Mesenteric fat pad (tissue), 1 donor: ENCODE measurements at places on chromosomes 4 and X. TPM values are rescaled to one million over a fixed set of nuclear protein-coding genes. Genes with fewer than 3 reads are reported as not detected.

SATL1 gene
- not detected for total RNA-seq

GRCh38 chrX:102833136-102833535, 103.9 kb upstream of the RAB40AL start:
- no peak for DNase-seq

GRCh38 chrX:102517326-102517725, 787 bp upstream of the TMSB15A start:
- no peak for DNase-seq

DNA sequence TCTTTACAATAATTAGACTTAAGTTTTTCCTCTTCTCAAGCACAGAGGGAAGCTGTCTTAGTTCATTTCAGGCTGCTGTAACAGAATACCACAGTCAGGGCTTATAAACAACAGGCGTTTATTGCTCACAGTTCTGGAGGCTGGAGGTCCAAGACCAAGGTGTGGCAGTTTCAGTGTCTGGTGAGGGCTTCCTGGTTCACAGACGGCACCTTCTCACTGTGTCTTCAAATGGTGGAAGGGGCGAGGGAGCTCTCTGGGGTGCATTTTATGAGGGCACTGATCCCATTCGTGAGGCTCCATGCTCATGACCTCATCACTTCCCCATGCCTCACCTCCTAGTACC, 115.7 kb upstream of the MXRA5 start:
- DNase-seq: no peak

DNA sequence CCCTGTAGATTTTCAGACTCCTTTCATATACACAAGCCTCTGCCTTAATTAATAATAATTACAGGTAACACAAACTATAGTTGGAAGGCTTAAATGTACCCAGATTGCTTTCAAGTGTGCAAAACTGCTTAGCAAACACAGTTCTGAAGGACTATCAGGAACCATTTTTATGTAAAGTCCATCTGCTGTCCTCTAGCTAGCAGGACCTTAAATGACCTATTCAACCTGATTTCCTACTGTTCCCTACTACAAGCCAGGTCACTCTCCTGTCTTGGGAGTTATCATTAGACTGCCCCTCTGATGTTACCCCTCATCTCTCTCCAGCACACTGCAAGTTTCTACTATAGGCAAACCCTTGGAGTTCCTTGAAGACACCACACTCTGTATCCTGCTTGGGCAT, 157.3 kb downstream of the GBA3 start:
- DNase-seq: no peak

- no peak for DNase-seq
Observed at GRCh38 chr4:57131849-57132742, 21.9 kb upstream of the IGFBP7 start.

GRCh38 chr4:16217300-16218051, 8.8 kb downstream of the TAPT1 start:
- no peak for DNase-seq

MAGEB18 gene
- not detected for total RNA-seq

DNA sequence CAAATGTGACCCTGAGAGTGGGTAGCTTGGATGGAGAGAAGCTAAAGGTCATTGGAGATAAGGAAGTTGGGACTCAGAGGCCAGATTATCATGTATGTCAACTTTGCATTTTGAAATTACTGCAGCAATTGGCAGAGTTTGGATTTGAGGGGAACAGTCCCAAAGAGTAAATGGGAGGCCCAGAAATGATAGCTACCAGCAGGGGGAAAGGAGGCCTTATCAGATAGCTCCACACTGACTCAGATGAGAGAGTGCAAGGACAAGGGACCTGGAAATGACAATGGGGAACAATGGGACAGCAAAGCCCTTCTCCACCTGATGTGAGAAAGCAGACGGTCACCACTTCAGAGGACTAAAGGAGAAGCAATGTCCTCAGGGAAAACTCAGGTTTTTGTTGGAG, 201.5 kb upstream of the JADE1 start:
- DNase-seq: no peak

DNA sequence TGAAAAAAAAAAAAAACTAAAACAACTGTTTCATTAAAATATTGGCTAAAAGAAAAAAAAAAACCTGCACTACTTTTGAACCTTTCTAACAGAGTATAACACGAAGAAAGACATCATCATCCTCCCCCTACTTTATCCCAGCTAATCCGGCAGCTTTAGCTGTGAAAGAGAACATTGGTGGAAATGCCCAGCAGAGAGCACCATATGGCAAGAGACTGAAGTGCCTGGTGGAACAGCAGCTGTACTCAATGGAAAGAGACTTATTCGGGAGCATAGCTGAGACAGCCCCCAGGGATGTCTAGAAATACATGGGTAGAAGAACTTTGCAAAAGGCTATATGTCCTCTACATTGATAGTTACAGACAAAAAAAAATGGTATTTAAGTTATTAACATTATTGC, 30.3 kb downstream of the STPG2 start:
- DNase-seq: no peak

DNA sequence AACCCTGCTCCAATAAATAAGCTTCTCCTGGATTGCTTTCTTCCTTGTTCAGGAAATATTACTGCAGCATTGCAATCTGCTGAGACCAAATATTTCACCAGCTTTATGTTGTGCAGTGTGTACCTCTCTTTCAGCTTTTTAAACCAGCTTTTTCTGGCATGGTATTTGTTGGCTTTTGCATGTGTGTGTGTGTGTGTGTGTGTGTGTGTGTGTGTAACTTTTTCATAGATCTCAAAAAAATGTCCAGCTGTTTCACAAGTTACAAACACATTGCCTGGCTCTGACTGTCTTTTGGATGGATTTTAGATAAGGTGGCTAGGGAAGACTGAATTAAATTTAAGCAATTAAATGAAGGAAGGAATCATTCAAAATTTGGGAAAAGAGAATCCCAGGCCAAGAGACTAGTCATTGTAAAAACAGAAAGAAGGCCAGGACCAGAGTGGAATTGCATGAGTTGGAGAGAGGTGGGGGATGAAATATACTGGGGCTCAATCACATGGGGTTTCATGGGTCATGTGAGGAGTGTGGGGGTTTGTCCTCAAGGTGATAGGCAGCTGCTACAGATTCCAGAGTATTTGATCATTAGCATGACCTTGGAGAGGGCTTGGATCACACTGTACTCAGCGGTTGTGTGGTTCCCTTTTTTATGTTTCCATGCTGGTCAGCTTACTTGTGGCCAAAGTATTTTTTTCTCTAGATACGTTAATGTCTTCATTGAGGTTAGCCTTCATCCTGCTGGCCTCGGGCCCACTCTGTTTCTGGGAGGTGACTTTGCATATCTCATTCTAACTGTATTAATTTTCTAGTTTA, 357.7 kb upstream of the BOD1L1 start:
- no peak for DNase-seq

EDA2R gene
- 1.2 TPM for total RNA-seq

- DNase-seq: no peak
Observed at GRCh38 chrX:107451731-107452130, 2.3 kb downstream of the FRMPD3 start.

GRCh38 chrX:50700921-50701320, 113.1 kb downstream of the SHROOM4 start:
- no peak for DNase-seq

DNA sequence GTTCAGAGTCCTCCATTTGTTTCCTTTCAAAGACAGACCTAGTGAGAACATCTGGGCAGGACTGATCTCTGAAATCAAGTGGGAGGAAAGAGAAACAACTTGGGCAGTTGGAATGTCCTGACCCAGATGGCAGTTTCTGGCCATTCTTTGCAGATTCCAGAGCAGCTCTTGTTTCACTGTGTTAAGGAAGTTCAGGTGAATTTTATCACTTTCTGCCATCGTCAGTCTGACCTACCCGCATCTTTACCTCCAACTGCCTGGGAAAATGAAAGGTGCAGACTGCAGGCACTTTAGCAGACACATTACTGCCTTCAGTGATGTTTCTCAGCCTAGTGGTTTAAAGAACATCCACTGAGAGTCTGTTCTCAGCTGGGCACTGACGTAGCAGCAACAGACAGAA, 216.2 kb downstream of the CEP135 start:
- DNase-seq: no peak

- no peak for DNase-seq
Observed at GRCh38 chr4:172850838-172851237, 317.8 kb upstream of the GALNT7 start.

DNA sequence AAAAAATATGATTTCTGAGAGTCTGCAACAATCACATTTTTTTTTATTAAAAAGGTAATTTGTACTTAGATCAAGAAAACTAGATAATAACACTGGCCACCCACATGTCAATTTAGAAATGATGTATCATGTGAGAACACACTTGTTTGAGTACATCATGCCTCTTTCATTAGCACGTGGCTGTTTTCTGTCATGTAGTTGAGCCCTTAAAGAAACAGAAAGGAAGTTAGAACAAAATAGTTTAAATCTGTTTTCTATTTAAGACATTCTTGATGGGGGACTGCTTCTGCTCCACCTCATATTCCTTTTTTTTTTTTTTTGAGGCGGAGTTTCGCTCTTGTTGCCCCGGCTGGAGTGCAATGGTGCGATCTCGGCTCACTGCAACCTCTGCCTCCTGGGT, 207.5 kb downstream of the NSUN7 start:
- no peak for DNase-seq

GRCh38 chr4:83266689-83267088, 17.9 kb downstream of the COQ2 start:
- no peak for DNase-seq

DNA sequence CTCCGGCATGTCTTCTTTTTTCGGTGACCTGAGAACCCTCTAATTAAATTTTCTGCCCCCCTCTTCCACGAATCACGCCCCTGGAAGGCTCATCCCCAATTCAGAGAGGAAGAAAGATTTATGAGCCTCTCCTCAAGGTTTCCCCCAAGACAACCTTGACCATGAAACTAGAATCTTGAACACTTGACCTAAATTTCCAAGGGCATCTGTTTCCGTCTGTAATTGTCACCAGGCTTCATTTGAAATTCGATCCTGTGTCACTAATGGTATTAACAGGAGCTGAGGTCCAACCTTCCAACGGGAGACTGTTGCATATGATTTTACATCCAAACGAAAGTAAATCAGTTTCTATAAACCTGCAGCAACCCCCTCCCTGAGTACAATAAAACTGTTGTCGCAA, 139.9 kb upstream of the ZIC3 start:
- DNase-seq: no peak

GRCh38 chr4:109359040-109359646, 56.7 kb upstream of the COL25A1 start:
- no peak for DNase-seq

DNA sequence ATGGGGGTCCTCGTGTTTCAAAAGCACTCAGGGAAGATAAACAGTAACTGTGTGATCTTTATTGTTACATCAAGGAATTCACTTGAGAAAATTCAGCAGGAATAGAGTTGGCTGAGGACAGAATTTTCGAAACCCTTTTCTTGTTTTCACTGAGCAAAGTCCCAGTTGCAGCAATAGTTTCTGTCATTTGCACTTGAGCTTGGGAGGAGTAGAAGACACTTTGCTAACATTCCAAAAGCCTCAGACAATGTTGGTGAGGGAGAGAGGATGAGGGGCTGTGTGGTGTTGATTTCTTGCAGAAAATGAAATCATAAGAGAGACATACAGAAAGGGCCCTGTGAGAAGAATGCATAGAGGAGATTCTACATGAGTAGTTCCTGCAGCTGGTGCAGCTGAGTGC, 151.9 kb upstream of the DIPK2B start:
- no peak for DNase-seq

RS1 gene
- not detected for total RNA-seq

GRCh38 chr4:8640816-8641215, 48.3 kb downstream of the CPZ start:
- DNase-seq: no peak

TRAM1L1 gene
- total RNA-seq: 0.64 TPM

GRCh38 chr4:174461466-174462106, 60.7 kb downstream of the HPGD start:
- no peak for DNase-seq

DNA sequence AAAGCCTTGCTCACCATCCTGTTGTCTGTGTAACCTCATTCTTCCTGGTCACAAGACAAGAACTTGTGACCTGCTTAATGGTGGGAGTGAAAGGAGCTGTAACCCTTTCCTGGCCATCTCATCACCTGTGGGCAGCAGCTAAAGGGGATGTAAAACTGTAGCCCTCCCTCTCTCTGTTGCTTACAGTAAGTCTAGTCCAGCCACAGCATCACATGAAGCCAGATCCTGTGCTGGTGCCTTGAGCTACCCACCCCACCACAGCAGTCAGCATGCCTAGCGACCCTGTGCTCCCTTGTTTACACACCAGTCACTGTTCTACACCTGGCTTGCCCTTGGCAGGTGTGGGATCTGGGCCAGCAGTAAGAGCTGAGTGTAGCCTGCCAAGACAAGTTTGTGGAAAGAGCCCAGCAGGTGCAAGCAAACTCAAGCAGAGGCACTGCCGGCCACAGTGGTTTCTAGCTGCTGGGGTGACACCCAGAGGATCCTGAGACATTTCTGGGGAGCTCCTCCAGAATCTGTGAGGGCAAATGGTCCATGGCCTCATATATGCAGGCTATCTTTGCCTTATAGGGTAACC, 41.0 kb downstream of the UGT2B28 start:
- no peak for DNase-seq

- no peak for DNase-seq
Observed at GRCh38 chrX:142256935-142257334, 51.8 kb upstream of the MAGEC2 start.

DNA sequence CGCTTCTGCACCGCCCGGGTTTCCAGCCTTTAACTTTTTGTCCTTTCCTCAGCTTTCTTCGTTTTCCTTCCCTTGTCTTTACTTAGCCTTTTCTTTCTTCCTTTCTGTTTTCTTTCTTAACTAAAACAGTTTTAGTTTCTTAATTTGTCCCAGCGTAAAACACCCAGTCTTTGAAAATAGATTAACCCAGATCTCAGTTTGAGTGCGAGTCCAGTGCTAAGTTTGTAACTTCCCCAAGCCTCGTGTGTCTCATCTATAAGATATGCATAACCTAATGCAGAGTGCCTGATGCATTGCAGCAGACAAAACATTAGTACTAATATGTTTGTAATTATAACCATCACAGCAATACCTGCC, 460 bp upstream of the GEMIN8 start:
- DNase-seq: no peak

- no peak for DNase-seq
Observed at GRCh38 chr4:112190684-112191083, 40.9 kb upstream of the AP1AR start.

DNA sequence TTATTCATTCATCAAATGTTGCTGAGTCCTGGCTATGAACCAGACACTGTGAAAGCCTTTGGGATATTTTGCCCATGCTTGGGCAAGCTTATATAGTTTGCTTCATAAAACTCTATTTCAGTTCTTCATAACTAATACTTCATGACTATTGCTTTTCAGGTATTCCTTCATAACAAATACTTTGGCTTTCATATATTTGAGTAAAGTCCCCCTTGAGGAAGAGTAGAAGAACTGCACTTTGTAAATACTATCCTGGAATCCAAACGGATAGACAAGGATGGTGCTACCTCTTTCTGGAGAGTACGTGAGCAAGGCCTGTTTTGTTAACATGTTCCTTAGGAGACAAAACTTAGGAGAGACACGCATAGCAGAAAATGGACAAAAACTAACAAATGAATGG, 1.7 kb upstream of the AFP start:
- DNase-seq: no peak

MGAT4D gene
- not detected for total RNA-seq

GRCh38 chrX:101462892-101463291, 22.4 kb upstream of the ARMCX4 start:
- no peak for DNase-seq

CLGN gene
- not detected for total RNA-seq
